ENCODE measurements at places on chromosomes 3 and 15.

GRCh38 chr3:183285828-183286457 is 32.9 kb downstream of the B3GNT5 start:
- DNase-seq = peak; percentile 93

- no peak for DNase-seq
Observed at GRCh38 chr15:80199366-80199765, 46.6 kb downstream of the FAH start.

- DNase-seq = no peak
Observed at GRCh38 chr15:101684384-101684783, 32.2 kb upstream of the TM2D3 start.

DNA sequence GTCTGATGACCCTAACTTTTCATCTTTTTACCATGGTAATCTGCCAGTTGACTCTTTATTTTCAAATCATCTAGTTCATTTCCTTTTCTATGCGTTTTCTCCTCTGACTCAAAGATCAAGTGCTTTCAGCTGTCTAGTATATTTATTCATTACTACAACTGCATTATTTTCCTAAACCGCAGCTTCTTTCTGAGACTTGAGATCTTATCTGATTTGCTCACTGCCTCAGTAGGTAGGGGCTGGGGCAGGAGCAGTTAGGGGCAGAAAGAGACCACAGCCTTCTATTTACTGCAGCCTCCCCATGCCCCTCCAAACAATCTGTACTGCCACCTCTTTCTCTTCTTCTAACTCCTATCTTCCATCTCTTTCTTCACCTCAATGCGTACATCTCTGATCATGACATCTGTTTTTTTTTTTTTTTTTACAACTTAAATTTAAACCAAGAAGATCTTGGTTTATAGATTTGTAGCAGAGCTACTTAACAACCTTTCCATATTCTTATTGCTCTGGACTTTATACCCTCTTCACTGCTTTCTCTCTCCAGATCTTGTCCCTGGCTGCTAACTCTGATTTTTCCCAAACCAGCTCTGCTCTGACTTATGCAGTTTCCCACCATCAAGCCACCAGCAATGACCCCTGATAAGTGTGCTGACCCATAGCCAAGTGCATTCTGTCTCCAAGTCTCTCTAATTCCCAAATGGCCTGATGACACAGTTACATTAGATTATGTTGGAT is 52.2 kb downstream of the MOBP start:
- DNase-seq = no peak

DNA sequence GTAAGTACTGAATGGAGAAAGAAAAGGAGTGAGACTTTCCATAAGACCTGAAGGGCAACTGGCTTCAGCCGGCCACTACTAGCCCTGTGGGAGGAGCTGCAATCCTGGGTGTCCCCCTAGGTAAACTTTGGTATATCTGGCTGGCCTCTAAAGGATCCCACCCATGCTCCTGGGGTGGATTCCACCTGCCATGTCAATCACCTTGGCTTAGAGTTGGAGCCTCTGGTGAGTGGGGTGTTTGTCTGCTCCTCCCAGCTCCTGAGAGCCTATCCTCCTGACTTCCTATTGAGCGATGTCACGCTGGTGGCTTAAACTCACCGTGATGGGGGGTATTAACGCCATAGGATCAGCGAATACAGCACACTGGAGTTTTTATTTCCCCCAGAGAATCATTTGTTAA is 2.6 kb downstream of the SPTBN5 start:
- DNase-seq = no peak

GRCh38 chr3:37556789-37557301 is 304.8 kb upstream of the CTDSPL start:
- DNase-seq = no peak

GRCh38 chr3:62817678-62818077 is 57.5 kb downstream of the CADPS start:
- no peak for DNase-seq

GRCh38 chr15:66092053-66093016 is 161.2 kb downstream of the MEGF11 start:
- no peak for DNase-seq

Measured in stimulated activated naive B cell treated with anti-CD40 and anti-IgM and Interleukin-4, amounts not matched to agents 10 μg/mL and 1 μg/mL and 100 μg/mL, for 72 hours (primary cell).